ENCODE measurements at places on chromosomes 5 and 9. TPM values are rescaled to one million over a fixed set of nuclear protein-coding genes. Genes with fewer than 3 reads are reported as not detected.
A peak's percentile ranks its signal among the peaks of the same experiment; 100 is the strongest.

DNA sequence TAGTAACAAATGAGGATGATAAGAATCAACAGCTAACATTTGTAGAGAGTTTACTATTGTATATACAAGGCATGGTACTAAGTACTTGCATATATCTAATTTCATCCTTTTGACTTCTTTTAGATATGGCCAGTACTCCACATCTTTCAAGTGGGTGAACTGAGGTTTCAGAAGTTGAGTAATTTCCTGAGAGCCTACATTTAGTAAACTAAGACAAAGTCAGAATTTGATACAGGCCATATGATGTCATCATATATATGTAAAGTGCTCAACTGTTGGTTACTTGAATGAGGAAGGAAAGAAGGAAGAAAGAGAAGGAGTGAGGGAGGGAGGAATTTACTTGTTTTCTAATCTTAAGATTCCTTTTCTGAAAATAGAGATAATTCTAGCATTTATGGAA lies 52.8 kb downstream of the GRIA1 start:
- DNase-seq, result no peak

The LCP2 gene
- 0.69 TPM for total RNA-seq

DNA sequence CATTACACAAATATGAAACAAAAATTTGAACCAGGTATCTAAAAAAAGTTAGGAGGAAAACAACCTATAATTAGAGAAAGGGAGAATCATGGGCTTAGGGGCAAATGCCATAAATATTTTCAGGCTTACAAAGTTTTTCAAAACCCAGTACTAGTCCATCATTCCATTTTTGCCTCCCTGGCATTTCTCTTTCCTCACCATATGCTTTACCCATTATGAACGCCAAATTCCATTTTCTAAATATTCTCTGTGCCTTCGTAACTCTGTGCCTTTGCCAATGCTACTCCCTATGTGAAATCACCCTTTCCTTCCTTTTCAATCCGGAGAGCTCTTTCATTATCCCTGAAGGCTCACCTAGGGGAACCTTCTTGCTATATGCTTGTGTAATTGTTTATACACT lies 434.1 kb downstream of the ZSWIM6 start:
- no peak for DNase-seq

GRCh38 chr5:38922199-38922598 lies 76.4 kb downstream of the OSMR start:
- DNase-seq, result peak; percentile 63

The ZNF658 gene
- total RNA-seq, result 2.2 TPM
